ENCODE measurements at places on chromosomes 3 and 15.

DNA sequence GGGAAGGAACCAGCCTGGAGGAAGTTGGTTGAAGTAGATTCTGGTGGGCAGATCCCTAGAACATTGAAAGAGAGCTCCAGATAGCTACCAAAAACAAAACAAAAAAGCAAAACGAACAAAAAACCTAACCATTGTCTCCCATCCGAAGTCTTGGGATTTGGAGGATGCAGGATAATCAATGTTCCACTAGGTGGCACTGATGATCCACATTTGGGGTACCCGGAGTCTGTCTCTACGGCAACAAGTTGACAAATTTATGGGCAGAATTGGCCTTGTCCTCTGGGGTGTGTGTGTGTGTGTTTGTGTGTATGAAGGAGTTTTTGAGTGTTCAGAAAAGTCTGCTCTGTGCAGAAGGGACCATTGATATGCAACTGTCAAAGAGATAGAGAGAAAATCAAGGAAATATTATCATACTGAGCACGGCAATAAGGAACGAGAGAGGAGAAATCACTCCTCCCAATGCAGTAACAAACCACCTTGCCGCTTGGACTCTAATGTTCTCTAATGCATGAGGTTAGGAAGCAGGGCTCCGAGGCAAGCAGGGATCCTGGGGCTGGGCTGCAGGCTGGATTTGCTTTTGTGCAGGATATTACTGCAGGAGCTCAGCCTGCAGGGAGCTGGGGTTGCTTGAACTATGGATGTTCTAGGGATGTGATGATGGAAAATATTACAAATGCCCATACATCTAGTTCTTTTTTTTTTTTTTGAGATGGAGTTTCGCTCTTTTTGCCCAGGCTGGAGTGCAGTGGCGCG lies 59.8 kb upstream of the KLHL25 start:
- peak; percentile 65 for DNase-seq

DNA sequence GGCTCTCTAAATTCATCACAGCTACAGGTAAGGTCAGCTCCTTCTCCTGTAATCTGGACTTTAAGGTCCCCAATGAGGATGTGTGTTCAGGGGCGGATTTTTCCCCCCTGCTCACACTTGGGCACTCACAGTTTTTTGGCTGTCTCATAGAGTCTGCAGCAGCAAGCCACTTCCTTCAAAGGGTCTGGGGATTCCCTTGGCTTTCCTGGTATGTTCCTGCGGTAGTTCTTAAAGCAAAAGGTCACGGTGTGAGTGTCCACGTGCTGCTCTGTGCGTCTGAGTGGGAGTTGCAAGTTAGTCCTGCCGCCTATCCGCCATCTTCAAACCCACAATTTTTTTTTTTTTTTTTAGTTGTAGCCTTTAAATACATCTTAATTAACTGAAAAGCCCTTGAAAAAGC lies 15.4 kb upstream of the CFAP20DC start:
- DNase-seq = no peak

DNA sequence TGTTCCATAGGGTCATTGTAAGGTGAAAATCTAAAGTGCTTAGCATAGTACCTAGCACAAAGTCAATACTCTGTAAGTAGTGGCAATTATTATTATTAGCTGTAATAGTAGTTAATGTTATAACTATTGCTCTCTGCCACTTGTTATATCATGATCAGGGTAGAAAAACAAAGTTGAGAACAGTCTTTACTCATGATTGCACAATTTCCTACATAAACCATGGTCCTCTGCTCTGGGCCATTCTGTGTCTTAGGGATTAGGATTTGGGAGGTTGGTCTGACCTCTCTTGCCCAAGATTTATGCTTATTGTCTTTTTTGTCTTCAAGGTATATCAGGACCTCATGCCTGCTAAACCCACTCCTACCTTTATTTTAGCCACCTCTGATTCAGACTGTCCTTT lies 4.3 kb upstream of the LRRC58 start:
- no peak for DNase-seq

GRCh38 chr15:87628311-87628710 lies 628.2 kb downstream of the NTRK3 start:
- no peak for DNase-seq

- no peak for DNase-seq
These were observed 102.3 kb upstream of the NR2E3 start for GRCh38 chr15:71708051-71708429.

- DNase-seq = no peak
These were observed 37.6 kb downstream of the GBE1 start for GRCh38 chr3:81723732-81724313.

GRCh38 chr15:65885668-65886218 lies 16.5 kb downstream of the RAB11A start:
- DNase-seq = no peak

GRCh38 chr15:66323312-66323928 lies 30.1 kb downstream of the DIS3L start:
- no peak for DNase-seq

- no peak for DNase-seq
These were observed 71.4 kb downstream of the OCA2 start for GRCh38 chr15:28027714-28028076.

- no peak for DNase-seq
These were observed 86.8 kb upstream of the CTNNB1 start for GRCh38 chr3:41112466-41112865.

GRCh38 chr15:100438570-100438969 lies 90.2 kb downstream of the CERS3 start:
- no peak for DNase-seq

DNA sequence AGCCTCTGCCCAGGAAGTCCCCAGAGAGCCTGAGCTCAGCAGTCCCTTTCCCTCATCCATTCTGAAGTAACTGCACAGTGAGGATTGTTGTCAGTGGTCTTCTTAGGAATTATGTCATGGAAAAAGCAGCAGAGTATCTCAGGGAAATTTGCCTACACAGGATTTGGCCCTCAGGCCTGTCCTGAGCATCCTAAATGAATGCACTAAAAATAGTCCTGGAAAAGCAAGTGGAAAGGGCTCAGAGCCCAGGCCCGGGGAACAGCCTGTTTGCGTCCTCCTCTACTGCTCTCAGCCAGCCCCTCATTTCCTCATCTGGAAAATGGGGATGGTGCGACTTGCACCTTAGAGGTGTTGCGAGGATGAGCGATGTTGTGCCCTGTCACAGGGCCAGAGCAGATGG lies 21.6 kb downstream of the LYSMD4 start:
- no peak for DNase-seq

DNA sequence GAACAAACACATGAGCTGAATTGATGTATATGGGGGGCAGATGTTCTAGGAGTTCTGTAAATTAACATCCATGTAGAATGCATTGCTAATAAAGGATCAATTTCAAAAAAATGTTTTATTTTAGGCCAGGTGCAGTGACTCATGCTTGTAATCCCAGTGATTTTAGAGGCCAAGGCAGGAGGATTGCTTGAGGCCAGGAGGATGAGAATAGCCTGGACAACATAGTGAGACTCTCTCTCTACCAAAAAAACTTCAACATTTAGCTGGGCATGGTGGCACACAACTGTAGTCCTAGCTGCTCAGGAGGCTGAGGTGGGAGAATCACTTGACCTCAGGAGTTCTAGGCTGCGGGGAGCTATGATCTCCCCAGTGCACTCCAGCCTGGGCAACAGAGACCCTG lies 6.5 kb upstream of the NUP210 start:
- DNase-seq = no peak

- peak; percentile 74 for DNase-seq
These were observed 3.4 kb upstream of the DZIP1L start for GRCh38 chr3:138118612-138119422.

- no peak for DNase-seq
These were observed 148.1 kb upstream of the UBE2E1 start for GRCh38 chr3:23657647-23658046.

GRCh38 chr3:137134431-137134830 lies 176.6 kb downstream of the IL20RB start:
- DNase-seq = no peak

GRCh38 chr15:64828985-64829384 lies 3.5 kb upstream of the PIF1 start:
- DNase-seq = no peak

DNA sequence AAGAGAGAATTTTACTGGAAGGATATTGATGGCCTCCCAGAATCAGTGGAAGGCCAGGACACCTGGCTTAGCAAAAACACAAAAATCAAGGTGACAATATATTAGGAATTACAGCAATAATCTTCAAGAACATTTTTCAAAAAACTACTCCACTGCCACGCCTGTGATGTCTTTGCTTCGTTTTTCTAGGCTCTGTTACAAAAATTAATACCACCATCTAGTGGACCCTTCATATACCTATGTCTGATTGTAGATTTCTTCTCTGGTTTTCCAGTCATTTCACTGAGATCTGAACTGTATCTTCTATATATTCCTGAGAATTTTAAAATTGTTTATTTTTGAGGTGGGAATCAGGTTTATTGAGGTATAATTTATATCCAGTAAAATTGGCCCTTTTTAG lies 5.6 kb upstream of the SLC33A1 start:
- DNase-seq = no peak

DNA sequence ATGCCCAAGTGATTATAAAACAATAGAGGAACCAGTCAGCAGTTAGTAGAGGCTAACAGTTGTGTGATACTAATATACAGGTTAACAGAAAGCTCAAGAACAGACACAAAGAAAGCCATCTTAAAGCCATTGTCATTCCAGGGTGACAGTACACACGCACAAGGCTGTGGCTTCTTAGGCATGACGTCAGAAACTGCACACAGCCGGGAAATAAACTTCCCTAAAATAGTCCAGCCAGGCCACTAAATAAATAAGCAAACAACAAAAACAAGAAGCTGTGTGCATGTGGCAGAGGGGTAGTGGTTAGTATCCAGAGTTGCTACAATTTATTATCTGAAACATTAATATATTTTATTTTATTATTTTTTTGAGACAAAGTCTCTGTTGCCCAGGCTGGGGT lies 49.8 kb downstream of the PPCDC start:
- no peak for DNase-seq

DNA sequence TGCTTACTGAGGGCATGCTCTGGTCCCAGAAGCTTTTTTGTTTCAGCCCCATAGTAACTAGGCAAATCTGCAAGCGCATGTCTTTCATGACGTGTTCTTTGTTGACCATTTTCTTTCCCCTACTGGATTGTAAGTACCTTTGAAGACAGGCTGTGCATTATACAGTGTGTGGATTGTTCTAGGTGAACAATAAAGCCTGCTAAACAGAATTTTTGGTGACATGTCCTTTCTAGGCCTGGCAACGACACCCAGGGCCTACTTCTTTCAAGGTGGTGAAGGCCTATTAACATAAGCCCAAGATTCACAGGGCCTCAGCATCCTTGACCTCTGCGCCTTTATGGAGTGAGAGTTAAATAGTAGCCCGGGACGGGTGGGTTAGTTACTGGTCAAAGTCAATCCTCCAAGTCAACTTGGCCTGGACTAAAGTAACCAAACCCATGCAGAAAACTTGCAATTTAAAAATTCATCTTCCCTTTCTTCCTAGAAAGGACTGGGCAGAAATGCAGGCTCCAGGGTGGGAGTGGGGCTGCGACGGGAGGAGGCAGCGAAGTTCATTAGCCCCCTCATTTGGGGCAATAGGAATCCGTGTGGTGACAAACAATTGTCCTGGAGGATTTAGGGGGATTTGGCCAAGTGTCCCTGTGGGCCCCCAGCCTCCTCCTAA lies 37.6 kb upstream of the TRIM71 start:
- no peak for DNase-seq

DNA sequence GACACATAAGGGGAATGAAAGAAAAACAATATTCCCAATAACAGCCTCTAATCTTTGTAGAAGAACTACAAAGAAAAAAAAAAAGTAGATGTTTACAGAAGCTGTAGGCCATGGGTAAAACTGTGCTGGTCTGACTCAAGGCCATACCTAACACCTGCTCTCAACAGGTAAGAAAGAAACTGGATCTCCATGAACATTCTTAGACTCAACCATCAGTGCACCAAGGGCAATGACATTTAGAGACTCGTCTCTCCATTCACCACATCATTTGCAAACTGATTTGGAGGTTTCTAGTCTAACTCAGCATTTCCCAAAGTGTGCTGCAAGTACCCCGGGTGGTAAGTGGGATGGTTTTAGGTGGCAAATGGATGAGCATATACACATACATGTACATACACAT lies 164.2 kb downstream of the FOXP1 start:
- DNase-seq = no peak
